ENCODE measurements at places on chromosomes 3 and 15. TPM values are rescaled to one million over a fixed set of nuclear protein-coding genes. Genes with fewer than 3 reads are reported as not detected.
A peak's percentile ranks its signal among the peaks of the same experiment; 100 is the strongest.

Gene ATP2B2
- total RNA-seq, result not detected

GRCh38 chr15:63264688-63265293 lies 12.6 kb upstream of the APH1B start:
- H3K27ac ChIP-seq, result no peak overlapping the region
- no peak for DNase-seq
- peaks cover 7% of the 10 kb centered on the region for H3K4me1 ChIP-seq
- H3K27me3 ChIP-seq, result no peaks in the 10 kb centered on the region
- peaks cover 34% of the 10 kb centered on the region for H3K36me3 ChIP-seq

Gene FHIT
- 5.8 TPM for total RNA-seq

GRCh38 chr3:134463676-134464063 lies 22.1 kb downstream of the ANAPC13 start:
- H3K4me1 ChIP-seq, result no peaks in the 10 kb centered on the region
- H3K27me3 ChIP-seq, result peaks cover 13% of the 10 kb centered on the region
- H3K36me3 ChIP-seq, result no peaks in the 10 kb centered on the region
- DNase-seq, result no peak

DNA sequence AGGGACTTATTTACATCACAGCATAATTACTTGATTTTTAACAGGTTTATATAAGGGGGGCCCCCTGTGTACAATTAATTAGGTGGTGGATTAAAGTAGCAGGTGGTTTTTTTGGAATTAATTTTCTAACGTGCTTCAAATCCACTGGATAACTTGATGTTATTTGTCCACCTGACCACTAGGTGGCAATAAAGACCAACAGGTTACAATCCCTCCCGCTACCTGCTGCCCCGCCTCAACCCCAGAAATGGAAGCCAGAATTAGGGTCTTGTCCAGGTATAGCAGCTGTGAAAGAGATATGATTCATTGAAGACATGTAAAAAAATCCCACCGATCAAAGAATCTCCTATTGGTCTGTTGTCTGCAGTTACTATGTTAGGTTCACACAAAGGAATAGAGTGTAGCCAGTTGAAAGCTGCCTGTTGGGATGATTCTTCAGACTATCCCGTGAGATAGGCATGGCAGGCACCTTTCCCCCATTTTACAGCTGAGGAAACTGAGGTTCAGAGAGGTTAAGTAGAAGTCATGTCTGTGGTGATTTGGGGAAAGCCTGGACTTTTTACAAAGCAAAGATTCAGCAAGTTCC lies 44.0 kb downstream of the MFSD1 start:
- H3K27me3 ChIP-seq, result peaks cover 4% of the 10 kb centered on the region
- no peaks in the 10 kb centered on the region for H3K36me3 ChIP-seq
- no peak overlapping the region for H3K4me3 ChIP-seq
- H3K4me1 ChIP-seq, result peaks cover 19% of the 10 kb centered on the region

DNA sequence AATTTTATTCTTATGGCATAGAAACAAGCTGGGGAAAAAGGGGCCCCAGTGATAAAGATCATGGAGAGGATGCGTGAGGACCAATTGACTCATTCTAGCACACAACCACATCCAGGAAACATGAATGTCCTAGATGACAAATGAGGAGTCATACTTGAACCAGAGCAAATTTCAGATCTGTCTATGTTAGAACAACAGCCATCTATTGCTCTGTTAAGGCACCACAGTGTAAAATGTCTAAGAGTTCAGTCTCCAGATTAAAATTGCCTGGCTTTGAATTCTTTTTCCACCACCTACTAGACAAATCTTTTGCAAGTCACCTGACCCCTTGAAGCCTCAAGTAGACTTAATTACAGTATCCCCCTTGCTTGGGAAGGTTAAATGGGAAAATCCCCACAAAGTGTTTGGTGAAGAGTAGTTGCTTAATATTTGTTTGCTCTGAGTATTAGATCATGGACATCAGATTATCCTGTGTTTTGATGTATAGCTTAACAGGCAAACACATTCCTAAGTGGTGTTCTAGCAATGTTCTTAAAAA lies 258.7 kb upstream of the TGFBR2 start:
- peak overlapping the region; percentile 51 for H3K4me3 ChIP-seq
- peaks cover 4% of the 10 kb centered on the region for H3K27me3 ChIP-seq
- peaks cover 65% of the 10 kb centered on the region for H3K4me1 ChIP-seq
- peak overlapping the region; percentile 78 for H3K27ac ChIP-seq
- DNase-seq, result no peak

- no peak overlapping the region for H3K27ac ChIP-seq
- H3K4me3 ChIP-seq, result no peak overlapping the region
- H3K4me1 ChIP-seq, result no peaks in the 10 kb centered on the region
- H3K27me3 ChIP-seq, result peaks cover 32% of the 10 kb centered on the region
- DNase-seq, result no peak
Observed at GRCh38 chr3:124772081-124772831, 42.0 kb downstream of the UMPS start.

Gene CCK
- total RNA-seq, result not detected

- peak within 1 kb of the TSS; percentile 90 for H3K4me3 ChIP-seq
- H3K27me3 ChIP-seq, result peaks cover 27% of the 10 kb centered on the region
- no peaks in the 10 kb centered on the region for H3K36me3 ChIP-seq
- H3K27ac ChIP-seq, result no peak within 1 kb of the TSS
- DNase-seq, result peak; percentile 52
- H3K4me1 ChIP-seq, result peaks cover 16% of the 10 kb centered on the region
Observed at GRCh38 chr15:22980189-22981050, at the start of gene CYFIP1. CYFIP1 (minus strand) TSS chr15:22980368; CDS start chr15:22947285, 33,083 bp downstream.

Gene MYO9A
- total RNA-seq, result 31.2 TPM

DNA sequence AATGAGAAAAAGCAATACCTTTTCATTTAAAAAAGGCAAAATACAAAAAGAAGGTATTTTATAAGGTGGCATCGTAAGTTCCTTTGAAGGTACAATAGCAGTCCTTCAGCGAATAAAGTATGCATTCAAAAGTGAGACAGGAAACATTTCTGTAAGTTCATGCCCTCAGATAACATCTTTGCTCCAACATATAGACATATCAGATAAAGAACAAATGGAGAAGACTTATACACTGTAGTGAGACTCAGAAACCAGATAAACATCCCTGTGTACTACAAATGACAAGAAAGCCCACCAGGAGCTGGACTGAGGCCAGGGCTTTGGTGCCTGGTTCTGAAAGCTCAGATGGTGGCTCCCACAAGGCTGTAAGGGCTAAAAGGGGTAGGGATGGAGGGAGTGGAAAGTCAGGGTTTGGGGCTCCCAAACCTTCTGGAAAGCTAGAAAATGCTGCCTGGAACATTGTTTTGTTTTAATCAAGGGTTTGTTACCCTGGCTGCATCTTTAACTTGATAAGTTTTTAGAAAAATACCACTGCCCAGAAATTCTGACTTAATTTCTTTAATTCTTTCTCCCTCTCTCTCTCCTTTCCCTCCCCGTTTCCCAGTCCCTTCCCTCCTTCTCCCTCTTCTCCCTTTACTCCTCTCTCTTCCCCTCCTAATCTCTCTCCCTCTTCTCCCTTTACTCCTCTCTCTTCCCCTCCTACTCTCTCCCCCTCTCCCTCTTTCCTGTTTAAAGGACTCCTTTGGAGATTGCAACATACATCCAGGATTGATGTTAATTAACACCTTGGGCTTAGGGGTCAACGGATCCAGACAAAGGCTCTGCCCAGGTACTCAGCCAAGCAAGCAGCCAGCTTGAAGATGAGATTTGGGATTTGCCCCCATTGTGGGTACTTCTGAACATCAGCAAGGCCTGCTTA lies 126.1 kb downstream of the AQP9 start:
- no peak for DNase-seq
- H3K4me3 ChIP-seq, result no peak overlapping the region
- H3K27ac ChIP-seq, result no peak overlapping the region
- H3K27me3 ChIP-seq, result peaks cover 4% of the 10 kb centered on the region
- H3K4me1 ChIP-seq, result peaks cover 2% of the 10 kb centered on the region
- no peaks in the 10 kb centered on the region for H3K36me3 ChIP-seq

Gene TRANK1
- 99.6 TPM for total RNA-seq
